ENCODE measurements at places on chromosomes 7 and 10. TPM values are rescaled to one million over a fixed set of nuclear protein-coding genes. Genes with fewer than 3 reads are reported as not detected.

OR2A5 gene
- total RNA-seq: not detected

DPP6 gene
- not detected for total RNA-seq

PRPS1L1 gene
- total RNA-seq: not detected

PDE1C gene
- 0.26 TPM for total RNA-seq

CFAP70 gene
- 0.64 TPM for total RNA-seq

CCDC136 gene
- total RNA-seq: 3.1 TPM

TMEM140 gene
- total RNA-seq: 0.64 TPM

RPEL1 gene
- 0.13 TPM for total RNA-seq

NUDT13 gene
- 1.4 TPM for total RNA-seq

IFIT1 gene
- total RNA-seq: 26.9 TPM

SFRP4 gene
- total RNA-seq: 0.39 TPM

OR9A2 gene
- not detected for total RNA-seq

MICU1 gene
- total RNA-seq: 37.8 TPM

SHOC2 gene
- 25.5 TPM for total RNA-seq

SMO gene
- total RNA-seq: 32.0 TPM

TMUB1 gene
- 58.2 TPM for total RNA-seq

ACHE gene
- total RNA-seq: 1.7 TPM

CYP3A4 gene
- total RNA-seq: not detected

EPHB6 gene
- 23.0 TPM for total RNA-seq

TAS2R4 gene
- 0.88 TPM for total RNA-seq

PAX2 gene
- not detected for total RNA-seq
